Epithelial cell of prostate (primary cell): ENCODE measurements at places on chromosomes 13 and 19.

GRCh38 chr19:13993590-13994300 lies 12.4 kb downstream of the RFX1 start:
- DNase-seq, result no peak

DNA sequence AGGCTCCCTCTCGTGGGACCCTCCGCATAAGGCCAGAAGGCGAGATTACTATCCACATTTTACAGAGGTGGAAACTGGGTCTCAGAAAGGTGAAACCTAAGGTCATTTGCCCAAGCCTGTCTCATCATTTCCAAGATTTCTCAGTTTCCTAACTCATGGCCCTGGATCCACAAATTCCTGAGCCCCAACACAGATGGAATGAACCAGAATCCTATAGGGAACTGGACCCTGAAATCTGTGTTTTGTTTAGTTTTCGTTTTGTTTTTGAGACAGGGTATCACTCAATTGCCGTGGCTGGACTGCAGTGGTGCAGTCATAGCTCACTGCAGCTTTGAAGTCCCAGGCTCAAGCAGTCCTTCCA lies 563 bp upstream of the GNG7 start:
- DNase-seq, result no peak

GRCh38 chr13:78599645-78600279 lies 3.6 kb downstream of the POU4F1 start:
- no peak for DNase-seq

DNA sequence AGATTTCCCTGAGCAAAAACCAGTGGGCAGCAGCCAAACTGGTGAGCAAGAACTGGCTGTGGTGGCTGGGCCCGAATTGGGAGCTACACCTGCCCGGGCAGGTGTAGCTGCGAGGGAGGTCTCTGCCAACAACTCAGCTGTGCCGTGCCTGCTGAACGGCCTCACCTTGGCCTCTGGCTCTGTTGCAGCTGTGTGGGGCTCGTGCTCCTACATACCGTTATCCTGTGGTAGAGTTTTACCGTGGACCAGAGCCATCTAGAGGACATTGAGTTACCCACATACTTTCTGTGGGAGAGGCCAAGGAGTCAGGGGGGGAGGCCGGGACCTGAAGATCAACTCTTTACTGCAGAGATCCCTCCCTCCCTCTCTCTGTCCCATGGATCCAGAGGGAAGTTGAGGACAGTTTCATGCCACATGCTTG lies 113.2 kb downstream of the TM9SF2 start:
- DNase-seq, result peak; percentile 59

DNA sequence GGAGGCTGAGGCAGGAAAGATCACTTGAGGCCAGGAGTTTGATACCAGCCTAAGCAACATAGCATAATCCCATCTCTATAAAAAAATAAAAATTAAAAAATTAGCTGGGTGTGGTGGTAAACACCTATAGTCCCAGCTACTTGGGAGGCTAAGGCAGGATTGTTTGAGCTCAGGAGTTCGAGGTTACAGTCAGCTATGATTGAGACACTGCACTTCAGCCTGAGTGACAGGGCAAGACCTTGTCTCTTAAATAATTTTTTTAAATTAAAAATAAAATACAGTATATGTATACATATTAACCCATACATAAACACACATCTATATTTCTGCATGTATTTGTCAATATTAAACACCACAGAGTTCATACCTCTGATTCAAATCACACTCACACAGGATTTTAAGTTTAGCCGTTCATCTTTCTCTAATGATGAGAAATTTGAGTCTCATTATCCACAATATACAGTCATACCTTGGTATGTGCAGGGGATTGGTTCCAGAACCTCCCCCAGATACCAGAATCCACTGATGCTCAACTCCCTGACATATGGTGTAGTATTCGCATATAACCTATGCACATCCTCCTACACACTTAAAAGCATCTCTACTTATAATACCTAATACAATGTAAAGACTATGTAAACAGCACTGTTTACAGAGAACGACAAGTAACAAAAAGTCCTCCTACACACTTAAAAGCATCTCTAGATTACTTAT lies 44.7 kb downstream of the PSPC1 start:
- DNase-seq, result no peak

DNA sequence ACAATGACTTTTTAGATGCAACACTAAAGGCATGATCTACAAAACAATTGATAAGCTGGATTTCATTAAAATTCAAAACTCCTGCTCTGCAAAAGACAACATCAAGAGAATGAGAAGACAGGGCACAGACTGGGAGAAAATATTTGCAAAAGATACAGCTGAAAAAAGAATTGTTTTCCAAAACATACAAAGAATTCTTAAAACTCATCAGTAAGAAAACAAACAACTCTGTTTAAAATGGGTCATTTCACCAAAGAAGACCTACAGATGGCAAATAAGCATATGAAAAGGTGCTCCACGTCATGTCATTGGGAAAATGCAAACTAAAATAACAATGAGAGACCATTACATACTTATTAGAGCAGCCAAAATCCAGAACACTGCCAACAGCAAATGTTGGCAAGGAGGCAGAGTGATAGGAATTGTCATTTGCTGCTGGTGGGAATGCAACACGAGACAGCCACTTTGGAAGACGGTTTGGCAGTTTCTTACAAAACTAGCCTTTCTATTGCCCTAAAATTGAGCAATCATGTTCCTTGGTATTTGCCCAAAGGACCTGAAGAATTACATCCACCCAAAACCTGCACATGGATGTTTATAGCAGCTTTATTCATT lies 39.2 kb downstream of the FLT1 start:
- no peak for DNase-seq

DNA sequence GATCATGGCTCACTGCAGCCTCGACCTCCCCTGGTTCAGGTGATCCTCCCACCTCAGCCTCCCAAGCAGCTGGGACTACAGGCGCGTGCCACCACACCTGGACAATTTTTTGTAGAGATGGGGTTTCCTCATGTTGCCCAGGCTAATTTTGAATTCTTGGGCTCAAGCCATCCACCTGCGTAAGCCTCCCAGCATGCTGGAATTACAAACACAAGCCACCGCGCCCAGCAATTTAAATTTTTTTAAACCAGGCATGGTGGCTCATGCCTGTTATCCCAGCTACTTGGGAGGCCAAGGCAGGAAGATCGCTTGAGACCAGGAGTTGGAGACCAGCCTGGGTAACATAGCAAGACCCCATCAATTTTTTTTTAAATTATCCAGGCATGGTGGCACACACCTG lies 59.9 kb upstream of the USE1 start:
- no peak for DNase-seq

DNA sequence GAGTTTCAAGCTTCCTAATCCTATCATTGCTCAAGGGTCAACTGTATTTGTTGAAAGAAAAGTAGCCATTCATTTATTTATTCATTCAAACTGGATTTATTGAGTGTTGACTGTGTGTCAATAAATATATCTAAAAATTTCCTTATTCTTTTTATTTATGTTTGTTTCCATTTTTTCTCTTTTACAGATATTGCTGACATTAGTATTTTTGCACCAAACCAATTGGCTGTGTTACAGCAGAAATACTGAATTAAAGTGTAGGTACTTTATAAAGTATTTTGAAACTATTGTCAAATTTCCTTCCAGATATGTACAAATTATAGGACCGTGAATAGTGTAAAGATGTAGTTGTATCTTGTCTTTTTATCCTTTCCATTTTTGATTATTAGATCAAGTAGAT lies 692.0 kb upstream of the SLC10A2 start:
- DNase-seq, result no peak

DNA sequence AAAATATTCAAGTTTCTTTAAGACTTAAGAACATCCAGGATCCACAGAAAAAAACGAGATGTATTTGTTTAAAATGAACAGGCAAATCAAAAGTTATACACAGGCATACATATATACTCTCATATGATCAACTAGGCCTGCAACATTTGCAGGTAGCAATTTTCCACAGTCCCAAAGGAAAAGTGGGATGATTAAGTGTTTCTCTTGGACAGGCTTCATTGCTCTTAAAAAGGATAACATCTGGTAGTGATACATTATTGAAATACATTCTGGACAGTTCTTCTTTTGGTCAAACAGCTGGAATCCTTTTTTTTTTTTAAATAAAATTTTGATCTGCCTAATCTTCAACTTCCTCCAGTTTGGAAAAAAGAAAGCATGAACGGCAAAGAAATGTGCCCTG lies 114.8 kb upstream of the TDRD3 start:
- no peak for DNase-seq

- DNase-seq, result no peak
Measured at GRCh38 chr19:55643887-55644176, 383 bp downstream of the ZNF581 start.

DNA sequence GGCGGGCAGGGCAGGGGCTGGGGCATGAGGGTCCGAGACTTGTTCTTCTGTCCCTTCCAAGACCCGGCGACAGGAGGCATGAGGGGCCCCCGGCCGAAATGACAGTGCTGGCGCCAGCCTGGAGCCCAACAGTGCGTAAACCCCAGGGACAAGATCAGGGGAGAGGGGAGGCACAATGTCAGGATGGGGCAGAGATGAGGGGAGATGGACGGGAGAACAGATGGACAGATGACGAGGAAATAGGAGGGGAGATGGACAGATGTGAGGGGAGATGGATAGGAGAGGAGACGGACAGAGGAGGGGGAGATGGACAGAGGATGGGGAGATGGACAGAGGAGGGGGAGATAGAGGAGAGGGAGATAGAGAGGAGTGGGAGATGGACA lies 518 bp downstream of the FLT3LG start:
- no peak for DNase-seq

DNA sequence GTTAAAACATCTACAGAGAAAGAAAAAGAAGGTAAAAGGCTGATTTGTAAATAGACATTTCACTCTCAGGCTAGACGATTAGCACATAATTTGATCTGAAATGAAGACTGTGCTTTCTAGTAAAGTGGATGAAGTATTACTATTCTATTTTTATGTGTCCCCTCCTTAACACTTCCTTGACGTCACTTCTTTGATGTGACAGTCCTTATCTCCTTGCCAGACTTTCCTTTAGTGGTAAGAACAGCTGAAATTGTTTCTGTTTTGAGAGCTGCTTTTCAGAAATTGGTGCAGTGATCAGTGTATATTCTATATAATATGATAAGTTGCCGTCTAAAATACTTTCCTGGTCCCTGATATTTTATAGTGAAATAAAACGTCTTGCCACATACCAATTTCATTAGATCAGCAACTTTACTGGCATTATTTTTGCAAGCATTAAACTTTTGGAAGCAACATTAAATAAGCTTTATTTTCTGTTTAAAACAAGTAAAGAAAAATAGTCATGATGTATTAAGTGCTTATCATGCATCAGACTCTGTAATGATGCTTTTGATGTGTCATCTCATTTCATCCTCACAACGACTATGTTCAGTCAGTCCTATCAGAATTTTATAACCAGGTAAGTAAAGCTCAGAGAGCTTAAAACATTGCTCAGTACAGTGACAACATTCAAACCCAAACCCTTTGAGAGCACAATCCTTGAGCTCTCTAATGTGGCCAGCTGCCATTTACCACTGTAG lies 210.3 kb upstream of the PCDH9 start:
- DNase-seq, result no peak

GRCh38 chr19:43354305-43354627 lies 780 bp downstream of the CD177 start:
- no peak for DNase-seq

GRCh38 chr19:18308051-18308947 lies 14.6 kb downstream of the LSM4 start:
- DNase-seq, result no peak

DNA sequence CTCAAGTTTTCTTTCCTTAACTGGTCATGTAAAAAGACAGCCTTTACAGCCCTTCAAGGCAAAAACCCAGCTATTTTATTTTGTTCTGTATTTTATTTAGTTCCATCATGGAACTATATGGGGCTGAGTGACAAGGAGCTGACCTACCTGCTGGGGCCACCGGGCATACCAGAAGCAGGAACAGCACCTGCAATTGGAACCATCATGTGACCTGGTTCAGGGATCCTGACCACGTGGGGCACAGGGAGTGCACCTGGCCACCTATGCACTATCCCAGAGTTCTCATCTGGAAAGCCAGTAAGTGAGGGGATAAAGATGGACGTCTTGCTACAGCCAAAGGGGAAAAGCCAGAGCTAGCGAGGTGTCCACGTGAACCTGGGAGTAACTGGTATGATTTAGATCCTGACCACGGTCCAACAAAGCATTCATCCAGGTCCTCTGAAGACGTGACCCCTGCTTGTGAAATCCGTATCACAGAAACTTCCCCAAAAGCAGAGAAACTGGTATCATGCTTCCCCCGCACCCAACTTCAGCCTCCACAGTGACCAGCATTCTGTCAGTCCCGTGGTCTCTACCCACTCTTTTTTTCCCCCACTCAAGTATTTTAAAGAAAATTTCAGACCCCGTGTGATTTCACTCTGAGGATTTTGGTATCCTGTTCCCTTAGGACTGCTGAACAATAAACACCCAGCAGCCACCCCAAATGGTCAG lies 40.5 kb upstream of the SLC15A1 start:
- DNase-seq, result no peak

DNA sequence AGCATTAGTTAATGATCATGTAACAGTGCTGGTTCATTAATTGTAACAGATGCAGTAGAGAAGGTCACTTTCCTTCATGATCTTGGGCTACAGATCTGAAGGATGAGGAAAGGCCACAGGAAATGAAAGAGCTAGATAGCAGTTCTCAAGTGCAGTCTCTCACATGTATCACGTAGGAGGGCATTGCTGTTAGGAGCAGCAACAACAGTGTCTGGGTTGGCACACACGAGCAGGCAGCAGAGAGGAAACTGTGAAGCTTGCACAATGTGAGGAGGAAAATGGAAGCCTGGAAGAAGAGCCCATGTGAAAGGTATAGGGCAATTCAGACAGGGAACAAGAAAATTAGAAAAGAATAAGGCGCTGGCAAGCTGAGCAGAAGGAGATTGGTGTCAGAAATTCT lies 1741.5 kb downstream of the PCDH9 start:
- no peak for DNase-seq

DNA sequence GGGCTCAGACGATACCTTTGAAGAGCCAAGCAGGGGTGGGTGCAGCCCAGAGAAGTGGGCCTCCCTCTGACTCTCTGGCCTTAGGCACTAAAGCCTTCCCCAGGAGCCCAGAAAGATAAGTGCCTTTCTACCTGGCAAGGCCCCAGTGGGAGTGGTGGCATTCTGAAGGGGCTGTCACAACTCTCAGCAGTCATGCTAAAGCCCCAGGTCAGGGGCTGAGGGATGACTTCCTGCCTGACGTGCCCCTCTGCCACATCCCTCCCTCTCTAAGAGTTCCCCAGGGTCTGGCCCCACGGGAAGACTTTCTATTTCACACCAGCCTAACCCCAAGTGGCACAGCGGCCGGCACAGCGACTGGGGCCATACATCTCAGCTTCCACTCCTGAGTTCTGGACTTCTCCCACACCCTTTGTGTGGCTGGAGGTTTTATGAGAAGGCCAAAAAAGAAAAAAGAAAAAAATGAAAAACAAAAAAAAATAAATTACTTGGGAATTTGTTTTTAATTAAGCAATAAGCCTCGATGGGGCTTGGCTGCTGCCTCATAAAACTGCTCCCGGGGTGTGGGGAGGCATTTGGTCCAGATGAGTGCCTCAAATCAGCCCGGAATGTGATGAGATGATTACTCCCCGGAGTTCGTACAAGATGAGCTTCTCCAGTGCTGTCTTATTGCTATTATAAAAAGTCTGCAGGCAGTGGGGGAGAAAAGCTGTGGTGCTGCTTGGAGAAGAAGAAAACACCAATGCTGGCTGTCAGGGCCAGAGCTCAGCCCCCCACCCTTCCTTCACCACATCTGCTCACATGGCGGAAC lies 28.5 kb upstream of the PLEKHF1 start:
- no peak for DNase-seq

- no peak for DNase-seq
Measured at GRCh38 chr19:51246164-51246552, 4.7 kb upstream of the SIGLECL1 start.
